Esophagus squamous epithelium (tissue), 5 donors: ENCODE measurements at places on chromosomes 4 and X. TPM values are rescaled to one million over a fixed set of nuclear protein-coding genes. Genes with fewer than 3 reads are reported as not detected.

DNA sequence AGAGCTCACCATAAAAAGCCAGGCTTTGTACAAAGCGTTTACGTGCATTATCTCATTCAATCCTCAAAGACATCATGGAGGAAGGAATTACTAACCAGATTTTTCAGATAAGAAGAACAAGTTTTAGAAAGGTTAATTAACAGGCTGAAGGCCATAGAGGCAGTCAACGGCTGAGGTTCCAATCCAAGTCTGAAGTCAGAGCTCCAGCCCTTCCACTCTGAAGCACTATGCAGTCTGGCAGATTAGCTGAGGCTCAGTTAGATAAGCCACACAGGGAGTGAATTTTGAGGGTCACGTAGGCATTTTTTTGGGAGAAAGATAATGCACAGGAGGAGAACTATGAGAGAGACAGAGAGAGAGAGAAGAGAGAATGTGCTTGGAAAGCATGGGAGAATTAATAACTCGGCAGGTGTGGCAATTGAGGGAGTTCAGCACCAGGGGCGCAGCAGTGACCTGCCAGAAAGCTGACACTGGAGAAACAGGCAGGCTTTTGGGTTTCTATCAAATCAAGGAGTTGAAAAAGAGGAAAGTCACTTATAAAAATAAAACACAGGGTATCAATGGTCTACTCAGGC lies 116.5 kb upstream of the NAP1L5 start:
- H3K4me1 ChIP-seq, result no peaks in the 10 kb centered on the region
- H3K27me3 ChIP-seq, result no peaks in the 10 kb centered on the region
- H3K27ac ChIP-seq, result no peak overlapping the region
- no peaks in the 10 kb centered on the region for H3K36me3 ChIP-seq
- no peak overlapping the region for H3K4me3 ChIP-seq

- H3K4me1 ChIP-seq, result no peaks in the 10 kb centered on the region
- no peak within 1 kb of the TSS for H3K4me3 ChIP-seq
- H3K36me3 ChIP-seq, result no peaks in the 10 kb centered on the region
- no peak for DNase-seq
- H3K27me3 ChIP-seq, result no peaks in the 10 kb centered on the region
- no peak within 1 kb of the TSS for H3K27ac ChIP-seq
These were observed at the start of the genes CSAG1 and MAGEA12 for GRCh38 chrX:152733261-152733975. CSAG1 (minus strand) TSS chrX:152733721; CDS start chrX:152732460, 1,261 bp downstream. MAGEA12 (plus strand) TSS chrX:152733757; CDS start chrX:152736162, 2,405 bp downstream.

- no peaks in the 10 kb centered on the region for H3K27me3 ChIP-seq
- H3K4me1 ChIP-seq, result no peaks in the 10 kb centered on the region
- no peak for DNase-seq
- no peak overlapping the region for H3K27ac ChIP-seq
These were observed 383.5 kb downstream of the STPG2 start for GRCh38 chr4:97759785-97760184.

DNA sequence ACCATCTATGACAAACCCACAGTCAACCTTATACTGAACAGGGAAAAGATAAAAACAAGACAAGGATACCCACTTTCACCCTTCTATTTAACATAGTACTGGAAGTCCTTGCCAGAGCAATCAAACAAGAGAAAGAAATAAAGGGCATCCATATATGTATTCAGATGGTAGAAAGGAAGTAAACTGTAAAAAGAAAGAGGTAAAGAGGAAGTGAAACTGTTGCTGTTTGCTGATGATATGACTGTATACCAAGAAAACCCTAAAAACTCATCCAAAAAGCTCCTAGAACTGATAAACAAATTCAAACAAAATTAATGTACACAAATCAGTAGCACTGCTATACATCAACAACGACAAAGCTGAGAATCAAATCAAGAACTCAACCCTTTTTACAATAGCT lies 538.7 kb upstream of the PABPC4L start:
- no peak overlapping the region for H3K4me3 ChIP-seq
- no peaks in the 10 kb centered on the region for H3K36me3 ChIP-seq
- H3K4me1 ChIP-seq, result no peaks in the 10 kb centered on the region
- H3K27me3 ChIP-seq, result no peaks in the 10 kb centered on the region

DNA sequence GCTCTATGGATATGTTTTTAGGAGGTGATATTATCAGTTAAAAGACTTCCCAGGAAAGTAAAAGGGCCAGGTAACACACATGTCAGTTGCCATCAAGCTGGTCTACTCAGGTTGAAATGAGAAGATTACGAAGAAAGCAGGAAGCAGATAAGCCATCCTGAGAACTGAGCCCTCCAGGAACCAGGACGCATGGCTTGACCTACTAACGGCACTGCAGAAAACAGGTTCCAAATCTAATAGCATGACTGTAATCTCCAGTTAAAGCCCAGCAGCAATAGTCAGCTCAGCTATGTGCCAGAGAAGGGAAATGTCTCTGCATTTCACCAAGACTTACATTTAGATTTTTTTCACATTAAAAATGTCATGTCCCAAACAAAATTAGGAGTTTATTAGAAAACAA lies 77.9 kb downstream of the APBB2 start:
- no peak for DNase-seq
- no peak overlapping the region for H3K27ac ChIP-seq
- H3K4me3 ChIP-seq, result no peak overlapping the region
- H3K27me3 ChIP-seq, result no peaks in the 10 kb centered on the region
- peaks cover 6% of the 10 kb centered on the region for H3K4me1 ChIP-seq

DNA sequence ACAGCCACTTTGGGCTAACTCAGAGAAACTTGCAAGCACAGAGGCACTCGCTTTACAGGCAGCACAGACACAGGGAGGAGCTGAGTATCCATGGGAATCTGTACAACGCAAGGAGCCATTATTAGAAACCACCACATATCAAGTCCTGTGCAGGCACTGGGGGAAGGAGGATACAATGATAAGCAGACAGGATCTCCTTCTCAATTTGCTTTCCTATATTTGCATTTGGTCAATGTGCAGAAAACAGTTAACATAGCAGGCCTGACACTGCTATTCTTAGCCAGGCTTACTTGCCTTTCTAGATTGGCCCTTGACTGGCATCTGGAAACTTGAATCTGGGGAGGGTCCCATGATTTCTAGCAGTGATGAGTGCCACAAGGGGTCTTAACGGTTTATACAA lies 65.8 kb downstream of the TEC start:
- H3K36me3 ChIP-seq, result no peaks in the 10 kb centered on the region
- H3K4me1 ChIP-seq, result no peaks in the 10 kb centered on the region

DNA sequence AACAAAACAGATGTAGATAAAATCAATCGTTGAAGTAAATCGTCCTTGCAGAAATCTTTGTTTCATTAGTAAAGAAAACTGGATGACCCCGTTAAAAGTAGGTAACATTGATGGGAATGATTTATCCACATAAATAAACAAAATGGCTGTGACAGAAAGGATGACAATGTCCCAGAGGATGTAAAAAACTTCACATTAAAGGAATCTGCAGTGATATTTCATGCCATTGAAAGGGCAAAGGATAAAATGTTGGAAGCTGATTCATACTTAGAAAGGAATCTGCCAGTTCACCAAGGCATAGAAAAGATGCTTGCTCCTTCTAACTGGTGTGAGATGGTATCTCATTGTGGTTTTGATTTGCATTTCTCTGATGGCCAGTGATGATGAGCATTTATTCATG lies 24.2 kb upstream of the EPGN start:
- no peaks in the 10 kb centered on the region for H3K36me3 ChIP-seq
- H3K27ac ChIP-seq, result no peak overlapping the region

DNA sequence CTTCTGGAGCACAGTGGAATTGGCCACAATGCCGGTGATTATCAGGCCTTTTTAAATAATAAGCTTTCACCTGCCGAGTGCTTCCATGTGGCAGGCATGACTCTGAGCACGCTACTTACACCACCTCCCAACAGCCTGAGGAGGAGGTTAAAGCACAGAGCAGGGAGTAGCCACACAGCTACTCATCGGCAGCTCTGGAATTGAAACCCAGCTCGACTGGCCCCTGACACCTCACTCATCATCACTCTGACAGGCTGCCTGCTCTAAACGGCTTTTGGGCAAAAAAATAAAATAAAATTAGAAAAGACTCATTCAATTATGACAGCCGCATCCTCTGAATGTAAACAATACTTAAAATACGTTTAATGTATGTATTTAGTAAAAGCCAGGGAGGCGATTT lies 326.4 kb upstream of the NOCT start:
- DNase-seq, result no peak
- no peaks in the 10 kb centered on the region for H3K4me1 ChIP-seq
- no peaks in the 10 kb centered on the region for H3K36me3 ChIP-seq
- no peaks in the 10 kb centered on the region for H3K27me3 ChIP-seq

DNA sequence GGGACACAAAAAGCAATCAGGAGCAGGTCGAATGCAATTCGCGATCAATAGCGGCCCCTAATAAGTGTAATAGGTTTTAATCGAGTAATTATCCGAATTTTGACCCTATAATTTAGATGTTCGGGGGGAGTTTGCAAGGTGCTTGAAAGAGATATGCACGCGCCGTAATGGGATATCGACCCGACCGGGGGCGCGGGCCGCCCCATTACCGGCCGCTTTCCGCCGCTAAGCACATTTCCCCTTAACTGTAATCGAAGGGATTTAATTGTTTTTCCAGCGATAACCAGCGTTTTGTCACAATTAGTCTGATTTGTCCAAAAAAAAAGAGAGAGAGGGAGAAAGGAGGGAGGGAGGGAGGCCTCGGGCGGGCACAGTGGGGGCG lies 997 bp downstream of the NKX1-1 start:
- no peak overlapping the region for H3K4me3 ChIP-seq
- H3K27me3 ChIP-seq, result peaks cover 46% of the 10 kb centered on the region
- no peaks in the 10 kb centered on the region for H3K36me3 ChIP-seq
- H3K27ac ChIP-seq, result no peak overlapping the region
- DNase-seq, result no peak

DNA sequence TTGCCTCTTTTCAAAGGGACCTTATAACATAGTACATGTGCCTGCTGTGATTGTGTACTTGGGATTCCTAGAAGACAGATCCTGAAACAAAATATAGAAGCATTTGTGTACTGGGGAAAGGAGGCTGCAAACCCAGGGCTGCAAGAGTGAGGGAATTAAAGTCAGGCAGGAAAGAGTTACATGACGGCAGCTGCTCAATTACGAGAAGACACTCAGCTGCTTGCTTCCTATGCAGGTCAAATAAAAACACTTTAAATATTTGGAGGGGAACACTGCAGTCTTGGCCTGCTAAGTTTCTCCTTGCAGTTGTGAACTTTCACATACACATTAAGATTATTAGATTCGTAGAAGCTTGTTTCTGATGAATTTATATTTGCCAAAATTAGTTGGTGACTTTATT lies 191.9 kb upstream of the CXCL13 start:
- no peak overlapping the region for H3K27ac ChIP-seq
- DNase-seq, result no peak
- no peaks in the 10 kb centered on the region for H3K36me3 ChIP-seq
- H3K4me3 ChIP-seq, result no peak overlapping the region
- no peaks in the 10 kb centered on the region for H3K27me3 ChIP-seq

DACH2 gene
- total RNA-seq, result not detected

NKX3-2 gene
- total RNA-seq, result not detected

GPR119 gene
- total RNA-seq, result not detected

BMPR1B gene
- not detected for total RNA-seq

NELFA gene
- total RNA-seq, result 23.7 TPM

CCDC158 gene
- not detected for total RNA-seq

TGIF2LX gene
- not detected for total RNA-seq

MAGEA6 gene
- total RNA-seq, result not detected
